T-helper 2 cell treated with Interferon-gamma antibody and Interleukin-4, amounts not matched to agents 100 ng/mL and 5 ng/mL, for 36 hours (primary cell): ENCODE measurements at places on chromosomes 2 and 18. TPM values are rescaled to one million over a fixed set of nuclear protein-coding genes. Genes with fewer than 3 reads are reported as not detected.

Gene ALK
- total RNA-seq = not detected in 2 replicates

Gene CROCC2
- not detected in 2 replicates for total RNA-seq

Gene EFEMP1
- not detected in 2 replicates for total RNA-seq

Gene SDC1
- 0.14 TPM in 1 of 2 replicates, not detected in the other for total RNA-seq

Gene GKN1
- total RNA-seq = not detected in 2 replicates

Gene DNAJC5G
- not detected in 2 replicates for total RNA-seq

Gene RNF138
- total RNA-seq = 65.1 and 74.5 TPM in 2 replicates

Gene LIMS3
- 0.20 and 0.66 TPM in 2 replicates for total RNA-seq

Gene ASXL3
- not detected in 2 replicates for total RNA-seq

Gene DTNB
- total RNA-seq = 24.7 and 25.6 TPM in 2 replicates

Gene ABCG5
- total RNA-seq = not detected in 2 replicates

Gene CYP26B1
- total RNA-seq = not detected in 2 replicates

Gene LAMA3
- total RNA-seq = 0.11 TPM in 2 replicates

Gene HOXD9
- total RNA-seq = not detected in 2 replicates

Gene ADGRF3
- total RNA-seq = 4.8 and 4.9 TPM in 2 replicates

Gene TMEM182
- 2.3 and 3.2 TPM in 2 replicates for total RNA-seq
